ENCODE measurements at places on chromosomes 3 and 15.

DNA sequence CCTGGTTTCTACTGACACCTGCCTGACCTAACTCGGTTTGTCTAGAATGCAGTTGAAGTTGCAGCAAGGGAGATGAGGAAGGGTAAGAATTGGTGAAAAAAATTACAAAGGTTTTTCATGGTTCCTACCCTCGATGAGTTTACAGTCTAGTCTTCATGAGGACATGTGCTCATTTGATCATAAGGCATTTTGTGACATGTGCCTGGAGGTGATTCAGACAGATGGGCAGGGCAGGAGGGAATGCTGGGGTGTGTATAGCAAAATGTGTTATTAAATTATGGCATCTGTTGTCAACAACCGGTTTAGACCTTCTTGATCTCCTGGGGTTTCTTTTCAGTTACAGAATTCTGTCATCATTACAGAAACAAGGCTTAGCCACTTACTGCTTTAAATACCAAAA, 101.2 kb downstream of the CACNA1D start:
- no peak for DNase-seq

DNA sequence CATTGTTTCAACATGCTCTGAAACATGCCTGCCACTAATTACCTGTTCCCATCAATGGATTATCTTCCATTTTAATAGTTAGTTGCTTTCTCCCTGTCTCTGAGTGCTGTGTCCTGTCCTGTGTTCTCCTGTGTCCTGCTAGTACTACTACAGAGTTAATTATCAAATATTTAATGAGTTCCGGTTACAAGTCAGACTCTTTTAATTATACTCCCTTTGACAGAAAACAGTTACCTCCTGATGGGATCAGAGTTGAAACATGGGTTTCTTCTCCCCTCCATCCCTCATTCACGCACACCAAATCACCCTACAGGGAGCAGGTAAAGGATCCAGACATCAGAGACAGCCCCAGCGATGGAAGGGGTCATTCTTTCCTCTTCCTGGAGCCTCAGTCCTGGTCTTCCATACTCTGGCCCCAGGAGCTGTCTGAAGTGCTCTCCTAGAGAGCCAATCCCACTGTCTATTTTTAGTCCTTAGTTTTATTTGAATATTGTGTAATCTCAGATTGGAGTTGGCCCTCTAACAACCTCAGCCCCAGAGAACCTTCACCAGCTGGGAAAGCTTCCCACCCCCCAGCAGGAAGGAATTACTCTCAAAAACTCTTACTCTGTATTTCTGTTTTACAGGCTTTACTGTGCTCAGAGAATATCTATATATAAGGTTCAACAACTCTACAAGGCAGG, 137.0 kb upstream of the C2CD4B start:
- DNase-seq = no peak

GRCh38 chr15:93866948-93867347, 364.4 kb upstream of the MCTP2 start:
- DNase-seq = no peak

GRCh38 chr15:101533371-101534140, 44.0 kb upstream of the PCSK6 start:
- DNase-seq = no peak

DNA sequence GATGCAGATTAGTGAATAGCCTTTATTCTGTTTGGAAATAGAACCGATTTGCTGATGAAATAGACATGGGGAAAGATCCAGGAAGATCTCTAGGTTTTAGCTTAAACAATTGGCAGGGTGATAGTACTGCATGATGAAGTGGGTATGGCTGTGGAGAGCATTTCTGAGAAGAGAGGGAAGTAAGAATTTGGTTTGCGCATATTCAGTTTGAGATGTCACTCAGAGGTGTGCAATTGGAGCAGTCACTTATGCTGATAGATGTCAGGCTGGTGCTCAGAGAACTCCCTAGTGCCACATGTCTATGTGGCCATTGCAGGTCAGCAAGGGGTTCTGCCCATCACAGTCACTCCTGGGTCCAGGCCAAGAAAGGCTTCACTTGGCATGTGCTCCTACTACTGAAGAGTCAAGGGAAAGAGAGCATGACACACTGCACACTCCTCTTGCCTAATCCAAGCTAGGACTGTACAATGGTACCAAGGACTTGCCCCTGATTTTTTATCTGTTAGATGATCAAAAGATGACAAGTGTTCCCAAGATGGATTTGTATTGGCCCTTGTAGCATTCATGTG, 57.2 kb upstream of the ST8SIA2 start:
- no peak for DNase-seq

DNA sequence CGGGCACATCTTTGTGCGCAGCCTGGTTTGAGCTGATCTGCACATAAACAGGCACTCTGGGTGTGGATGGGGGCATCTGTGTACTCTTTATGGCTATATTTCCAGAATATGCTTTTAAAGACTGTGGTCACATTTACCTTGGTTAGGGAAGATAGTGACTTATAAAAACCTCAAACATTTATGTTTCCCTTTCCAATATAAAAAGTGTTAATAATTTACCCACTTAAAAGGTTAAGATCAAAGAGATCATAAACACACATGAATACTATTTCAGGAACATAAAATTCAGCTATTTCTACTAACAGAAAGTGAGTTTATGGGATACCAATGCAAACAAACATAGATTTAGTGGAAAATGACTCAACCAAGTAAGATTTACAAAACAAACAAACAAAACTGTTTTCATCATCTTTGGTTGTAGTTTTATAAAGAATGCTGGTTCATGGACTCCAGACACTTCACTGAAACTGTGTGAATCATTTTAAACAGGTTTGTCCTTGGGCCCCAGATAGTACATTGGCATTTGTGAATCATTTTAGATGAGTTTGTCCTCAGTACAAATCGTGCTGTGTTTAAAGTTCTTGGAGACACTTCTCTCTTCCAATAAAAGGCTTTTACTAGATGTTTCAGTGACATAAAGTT, 253.5 kb upstream of the CTDSPL start:
- no peak for DNase-seq

GRCh38 chr15:56082263-56082761, 88.9 kb upstream of the NEDD4 start:
- DNase-seq = no peak
